ENCODE measurements at places on chromosomes 2 and 18.

DNA sequence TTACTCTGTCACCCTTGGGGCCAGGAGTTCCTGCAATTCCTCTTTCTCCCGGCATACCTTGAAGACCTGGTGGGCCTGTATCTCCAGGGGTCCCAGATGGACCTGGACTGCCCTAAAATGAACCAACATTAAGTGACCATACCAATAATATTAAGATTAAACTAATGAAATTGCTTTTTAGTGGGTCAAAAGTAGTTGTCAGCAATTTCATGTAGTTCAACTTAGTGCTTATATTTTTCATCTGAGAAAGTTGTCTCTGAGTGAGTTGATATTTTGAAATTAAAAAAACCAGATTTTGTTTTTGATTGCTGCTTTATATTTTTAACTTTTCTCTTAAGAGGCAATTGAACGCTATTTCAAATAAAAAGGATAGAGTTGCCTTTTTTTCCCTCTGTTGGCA lies 83.1 kb downstream of the COL3A1 start:
- DNase-seq, result no peak

GRCh38 chr2:180255981-180256380 lies 248.9 kb upstream of the CWC22 start:
- DNase-seq, result no peak

GRCh38 chr18:3152294-3152693 lies 67.5 kb downstream of the MYOM1 start:
- DNase-seq, result no peak

DNA sequence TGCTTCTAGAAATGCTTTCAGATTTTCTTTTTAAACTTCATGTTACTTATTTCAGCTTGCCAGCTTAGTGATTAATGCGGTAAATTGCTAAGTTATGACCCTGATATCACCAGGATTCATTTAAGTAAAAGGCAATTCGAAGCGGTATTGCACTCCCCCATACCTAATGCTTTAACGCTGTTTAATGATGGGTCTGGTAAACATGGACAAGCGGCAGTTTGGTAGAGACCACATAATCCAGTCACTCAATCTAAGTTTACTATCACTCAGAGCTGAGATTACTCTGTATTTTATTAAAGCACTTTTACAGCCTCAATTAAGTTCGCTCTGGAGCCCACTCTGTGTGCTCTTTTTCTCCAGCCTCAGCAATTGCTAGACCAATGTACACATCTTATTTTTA lies 118.2 kb upstream of the SCN7A start:
- no peak for DNase-seq

DNA sequence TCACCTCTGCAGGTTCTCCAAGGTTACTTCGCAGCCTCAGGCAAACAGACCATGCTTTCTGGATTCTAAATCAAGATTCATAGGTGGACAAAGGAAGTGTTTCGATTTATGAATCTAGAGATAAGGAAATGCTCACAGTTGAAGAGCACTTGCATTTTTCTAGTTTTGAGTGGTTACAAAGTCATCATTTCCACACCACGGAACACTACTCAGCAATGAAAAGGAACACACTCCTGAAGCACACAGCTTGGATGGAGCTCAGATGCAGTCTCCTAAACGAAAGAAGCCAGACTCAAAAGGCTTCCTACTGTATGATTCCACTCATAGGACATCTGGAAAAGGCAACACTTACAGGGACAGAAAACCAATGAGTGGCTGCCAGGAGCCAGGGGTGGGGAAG lies 31.7 kb downstream of the SDC1 start:
- DNase-seq, result no peak

- DNase-seq, result no peak
Measured at GRCh38 chr2:14896330-14897030, 264.0 kb downstream of the LRATD1 start.

All from epithelial cell of prostate (primary cell).